ENCODE measurements at places on chromosomes 13 and 19. TPM values are rescaled to one million over a fixed set of nuclear protein-coding genes. Genes with fewer than 3 reads are reported as not detected.

The PLPP2 gene
- not detected for polyA plus RNA-seq

The CGB8 gene
- not detected for polyA plus RNA-seq

The KLF1 gene
- polyA plus RNA-seq, result 1.4 TPM

The MIA gene
- polyA plus RNA-seq, result not detected

The MAST1 gene
- polyA plus RNA-seq, result 3.9 TPM

The HOMER3 gene
- polyA plus RNA-seq, result 47.0 TPM

The ZNF726 gene
- polyA plus RNA-seq, result 1.7 TPM

The ATP8B3 gene
- 3.0 TPM for polyA plus RNA-seq

The SIX5 gene
- polyA plus RNA-seq, result 41.1 TPM

The RFPL4A gene
- not detected for polyA plus RNA-seq

The ALOX5AP gene
- polyA plus RNA-seq, result 0.66 TPM

The LRRC8E gene
- polyA plus RNA-seq, result 1.3 TPM

The ZNF543 gene
- polyA plus RNA-seq, result 3.4 TPM

The TLE6 gene
- 45.8 TPM for polyA plus RNA-seq

The MEIOSIN gene
- 0.07 TPM for polyA plus RNA-seq

The CEACAM19 gene
- polyA plus RNA-seq, result 5.0 TPM

The RNF113B gene
- polyA plus RNA-seq, result not detected

The SRRM5 gene
- not detected for polyA plus RNA-seq

The MARK4 gene
- polyA plus RNA-seq, result 21.0 TPM

The ZNF790 gene
- polyA plus RNA-seq, result 14.9 TPM

The KIR2DL4 gene
- polyA plus RNA-seq, result not detected

The MBD3L3 gene
- not detected for polyA plus RNA-seq

The KL gene
- polyA plus RNA-seq, result not detected

Data from cardiac muscle cell (in vitro differentiated cells and primary cell).